Suprapubic skin (tissue), 4 donors: ENCODE measurements at places on chromosomes 2 and 18. TPM values are rescaled to one million over a fixed set of nuclear protein-coding genes. Genes with fewer than 3 reads are reported as not detected.

The SCN9A gene
- 4.0 TPM for total RNA-seq

The VSNL1 gene
- total RNA-seq, result 18.8 TPM

The TOGARAM2 gene
- 4.9 TPM for total RNA-seq

DNA sequence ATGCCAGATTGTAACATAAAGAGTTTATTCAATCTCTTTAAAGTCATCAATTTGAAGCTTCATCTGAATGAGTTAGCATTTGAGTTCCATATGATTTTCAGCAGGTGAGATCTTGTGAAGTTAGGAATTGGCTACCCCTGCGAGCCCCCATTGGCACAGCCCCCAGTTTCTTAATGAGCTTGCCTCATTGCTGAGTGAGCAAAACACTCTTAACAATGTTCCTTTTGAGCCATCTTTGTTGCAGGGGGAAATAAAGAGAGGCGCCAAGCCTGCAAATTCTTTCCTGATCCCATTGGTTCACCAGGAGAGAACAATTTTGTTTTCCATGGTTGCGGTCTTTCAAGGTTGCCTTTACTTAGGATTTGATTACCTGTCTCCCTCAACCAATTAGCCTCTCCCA lies 18.7 kb downstream of the DPP10 start:
- DNase-seq, result no peak

DNA sequence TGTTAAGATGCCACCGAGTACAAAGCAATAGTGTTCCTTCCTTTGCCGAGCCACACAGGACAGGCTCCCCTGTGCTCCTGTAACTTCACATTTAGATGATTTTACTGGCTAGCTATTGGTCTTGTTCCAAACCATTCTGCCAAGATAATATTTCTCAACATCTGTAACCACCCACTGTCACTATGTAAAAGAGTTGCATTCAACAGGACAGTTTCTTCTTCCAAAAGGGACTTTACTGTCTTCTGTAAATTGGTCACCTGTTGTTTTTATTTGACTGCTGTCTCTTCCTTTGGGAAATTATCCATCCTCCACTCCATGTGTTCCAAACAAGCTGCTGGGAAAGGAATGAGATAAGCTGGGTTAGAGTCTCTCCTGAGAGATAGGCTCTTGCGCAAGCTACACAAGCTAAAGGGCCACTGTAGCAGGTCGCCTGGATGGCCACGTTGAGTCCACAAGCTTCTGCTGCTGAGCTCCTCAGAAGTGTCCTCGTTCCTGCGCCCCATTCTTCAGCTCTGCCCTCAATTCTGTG lies 14.4 kb upstream of the BZW1 start:
- DNase-seq, result no peak

DNA sequence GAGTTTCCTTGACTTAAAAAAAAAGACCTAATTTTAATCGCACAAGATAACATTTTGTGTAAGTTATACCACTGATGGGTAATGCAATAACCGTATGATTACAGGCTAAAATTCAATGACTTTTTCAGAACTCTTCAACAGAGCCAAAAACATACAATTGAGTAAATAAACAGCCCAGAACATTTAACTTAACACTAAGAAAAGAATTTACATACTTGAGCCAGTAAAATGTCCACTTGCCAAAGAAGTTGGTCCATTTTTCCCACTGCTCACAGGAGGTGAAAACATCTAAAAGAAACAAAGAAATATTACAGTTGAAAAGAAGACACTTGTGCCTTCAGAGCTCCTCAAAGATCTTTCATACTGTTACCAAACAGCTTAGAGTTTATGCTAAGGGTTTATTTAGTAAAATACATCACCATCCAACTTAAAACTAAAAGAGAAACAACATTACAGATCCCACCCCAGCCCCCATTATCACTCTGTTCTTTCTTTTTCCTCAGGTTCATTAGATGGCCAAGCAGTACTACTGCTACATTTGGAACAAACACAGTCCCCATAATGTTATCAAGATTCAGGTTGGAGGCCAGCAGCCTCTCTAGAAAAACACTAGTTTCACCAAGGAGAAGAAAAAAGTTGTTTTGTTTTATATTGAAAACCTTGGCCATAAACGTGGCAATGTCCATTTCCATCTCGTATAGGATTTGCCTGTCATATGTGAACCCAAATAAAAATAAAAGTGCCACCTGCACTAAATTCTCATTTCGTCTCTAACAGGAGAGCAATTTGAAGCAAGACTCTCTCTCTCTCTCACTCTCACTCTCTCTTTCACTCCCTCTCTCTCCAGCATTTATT lies 2.7 kb downstream of the TCF4 start:
- DNase-seq, result no peak

- peak; percentile 61 for DNase-seq
Observed at GRCh38 chr2:240919161-240919781, 13.1 kb downstream of the CROCC2 start.

DNA sequence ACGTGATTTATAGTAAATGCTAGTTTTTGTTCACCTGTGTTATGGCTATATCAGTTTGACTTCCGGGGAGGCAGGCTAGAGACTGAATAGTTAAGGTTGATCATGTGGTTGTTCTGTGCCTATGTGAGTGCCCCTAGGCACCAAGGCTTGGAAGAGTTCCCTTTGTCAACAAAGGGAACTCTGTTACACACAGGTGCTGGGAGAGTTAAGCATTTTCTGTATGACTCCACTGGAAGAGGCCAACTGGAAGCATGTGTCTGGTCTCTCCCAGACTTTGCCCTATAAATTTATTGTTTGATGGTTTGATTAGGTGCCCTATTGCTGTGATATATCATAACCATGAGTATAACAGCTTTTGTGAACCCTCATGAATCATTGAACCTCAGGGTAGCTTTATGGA lies 63.8 kb downstream of the ARL6IP6 start:
- DNase-seq, result no peak

DNA sequence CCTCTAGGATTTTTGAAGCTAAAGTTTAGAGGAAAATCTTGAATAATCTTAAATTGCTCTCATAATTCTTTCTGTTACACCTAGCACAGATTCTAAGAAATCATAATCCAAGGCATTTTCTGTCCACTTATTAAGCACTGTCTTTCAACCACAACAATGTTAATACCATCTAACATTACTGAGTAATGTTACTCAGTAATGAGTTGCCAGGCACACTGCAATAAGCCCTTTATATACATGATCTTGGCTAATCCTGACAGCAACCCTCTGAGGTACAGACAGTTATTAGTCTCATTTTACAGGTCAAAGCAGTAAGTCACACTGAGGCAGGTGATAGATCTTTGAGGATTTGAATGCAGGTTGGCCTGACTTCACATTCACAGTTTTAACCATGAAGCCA lies 291.9 kb downstream of the ALK start:
- DNase-seq, result no peak

DNA sequence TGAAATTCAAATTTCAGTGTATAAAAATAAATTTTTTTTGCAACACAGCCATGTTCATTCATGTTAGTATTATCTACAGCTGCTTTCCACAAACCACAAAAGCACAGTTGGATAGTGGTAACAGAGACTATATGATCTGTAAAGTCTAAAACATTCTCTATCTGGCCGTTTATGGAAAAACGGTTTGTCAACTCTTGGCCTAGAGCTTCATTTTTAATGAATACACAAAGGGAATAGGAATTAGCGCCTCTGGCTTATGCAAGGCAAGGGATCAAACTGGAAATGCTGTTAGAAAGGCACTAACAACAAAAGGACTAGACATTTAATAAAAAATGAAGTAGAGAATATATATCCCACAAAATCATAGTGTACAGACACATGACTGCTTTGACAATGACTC lies 211.9 kb downstream of the EXOC6B start:
- DNase-seq, result no peak

DNA sequence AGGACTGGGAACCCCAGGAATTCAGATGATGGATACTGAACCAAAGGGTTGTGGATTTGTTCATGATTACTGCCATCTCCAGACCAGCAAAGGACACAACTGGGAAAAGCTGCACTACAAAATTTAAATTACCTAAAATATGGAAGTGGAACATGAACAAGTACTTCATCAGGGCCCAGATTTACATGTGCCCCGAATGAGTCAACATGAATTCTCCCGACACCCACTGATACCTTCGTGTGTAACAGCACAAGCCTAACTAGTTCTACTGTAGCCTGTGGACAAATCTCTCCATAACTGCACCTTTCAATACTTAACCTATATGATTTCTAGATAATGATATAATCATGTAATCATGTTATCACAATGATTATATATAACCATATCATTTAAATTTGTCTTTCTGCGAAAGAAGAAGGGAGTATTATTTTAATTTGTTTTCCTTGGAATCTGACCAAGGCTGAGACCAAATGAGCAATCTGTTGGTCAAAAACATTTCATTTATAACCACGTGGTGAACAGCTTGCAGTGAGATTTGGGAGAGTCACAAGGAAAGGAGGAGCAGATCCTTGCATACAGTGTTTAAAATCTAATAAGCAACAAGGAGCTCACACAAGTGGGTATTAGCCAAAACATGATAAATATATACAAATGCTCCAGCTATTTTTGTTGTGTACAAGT lies 70.5 kb downstream of the CACNB4 start:
- no peak for DNase-seq

DNA sequence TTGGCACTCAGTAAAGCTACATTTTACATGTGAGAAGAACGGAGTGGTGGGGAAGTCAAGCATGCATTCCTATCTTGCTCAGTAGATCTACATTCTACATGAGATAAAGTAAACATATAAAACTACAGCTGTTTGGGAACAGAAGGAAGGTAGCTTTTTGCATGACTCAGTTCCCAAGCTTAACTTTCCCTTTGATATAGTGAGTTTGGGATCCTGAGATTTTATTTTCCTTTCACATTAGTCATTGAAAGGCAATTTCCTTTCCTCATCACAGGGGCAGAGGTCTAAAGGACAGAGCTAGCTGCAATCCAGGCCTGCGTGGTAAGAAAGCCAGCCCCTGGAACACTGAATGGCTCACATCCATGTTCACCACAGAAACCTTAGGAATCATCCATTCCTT lies 257.2 kb downstream of the SRBD1 start:
- DNase-seq, result no peak

DNA sequence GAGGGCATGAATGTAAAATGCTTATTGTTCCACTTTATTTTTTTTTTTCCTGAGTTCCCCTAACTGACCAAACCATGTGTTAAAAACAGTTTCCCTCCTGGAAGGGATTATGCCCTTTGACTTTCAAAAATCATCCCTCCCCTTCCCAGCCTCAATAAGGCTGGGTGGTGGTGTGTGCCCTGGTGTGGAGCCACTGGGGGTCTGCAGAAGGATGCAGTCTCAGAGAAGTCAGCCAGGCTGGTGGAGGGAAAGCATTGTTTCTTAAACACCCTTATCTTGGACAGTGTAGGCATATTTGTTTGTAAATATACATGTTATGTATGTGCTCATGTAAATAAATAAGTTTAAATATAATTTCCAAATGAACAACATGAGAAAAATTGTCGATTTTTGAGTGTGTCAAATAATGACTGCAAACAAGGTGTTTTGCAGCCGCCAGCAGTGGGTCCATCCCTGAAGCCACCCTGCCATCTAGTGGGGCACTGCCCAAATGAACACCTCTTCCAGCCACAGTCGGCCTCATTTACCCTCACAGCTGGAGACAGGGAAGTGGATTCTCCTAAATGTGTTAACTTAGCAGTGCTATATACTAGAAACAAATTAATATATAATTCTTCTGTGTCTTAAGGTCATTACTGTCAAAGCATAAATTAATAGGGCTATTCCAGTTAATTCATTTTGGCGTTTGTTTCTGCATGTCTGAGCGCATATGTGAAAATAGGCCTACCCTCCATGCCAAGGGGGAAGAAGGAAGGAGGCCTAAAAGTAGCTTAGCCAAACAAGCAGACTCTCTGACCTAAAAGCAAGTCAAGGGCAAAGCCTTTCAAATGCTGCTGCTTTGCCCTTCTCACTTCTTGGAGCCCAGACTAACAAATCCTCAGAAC lies 209.6 kb upstream of the PIK3C3 start:
- no peak for DNase-seq
